ENCODE measurements at places on chromosomes 6 and 20.
A peak's percentile ranks its signal among the peaks of the same experiment; 100 is the strongest.

DNA sequence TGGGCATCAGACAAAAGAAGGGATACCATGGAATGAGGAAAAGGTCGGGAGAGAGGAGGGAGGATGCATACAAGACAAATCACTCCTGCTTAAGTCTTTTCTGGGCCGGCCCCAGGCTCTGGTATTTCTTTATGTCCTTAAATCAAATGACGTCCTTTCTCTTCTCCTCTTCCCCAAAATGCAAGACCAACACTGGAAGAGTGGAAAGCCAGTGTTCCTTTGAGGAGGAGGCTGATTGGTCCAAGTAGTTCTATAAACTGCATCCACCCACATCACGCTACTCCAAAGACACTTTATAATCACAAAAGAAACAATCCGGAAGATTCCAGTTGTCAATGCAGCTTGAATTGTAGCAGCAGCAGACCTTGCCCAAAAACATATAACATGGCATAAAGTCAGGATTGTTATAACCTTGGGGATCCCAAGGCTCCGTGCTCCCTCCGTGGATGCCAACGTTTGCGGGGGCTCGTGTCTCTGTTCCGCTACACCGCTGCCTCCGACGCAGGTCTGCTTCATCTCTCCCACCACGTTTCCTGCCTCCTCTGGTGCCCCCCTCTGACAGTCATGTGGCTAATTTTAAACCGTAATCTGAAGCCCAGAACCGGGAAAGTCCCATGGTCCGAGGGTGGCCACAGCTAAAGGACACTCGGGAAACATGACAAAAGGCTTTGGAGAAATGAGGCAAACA is 47.1 kb downstream of the MCUR1 start:
- DNase-seq = peak; percentile 77

GRCh38 chr6:108604156-108604555 is 43.4 kb downstream of the FOXO3 start:
- no peak for DNase-seq

GRCh38 chr6:12590901-12591300 is 125.7 kb upstream of the PHACTR1 start:
- no peak for DNase-seq

DNA sequence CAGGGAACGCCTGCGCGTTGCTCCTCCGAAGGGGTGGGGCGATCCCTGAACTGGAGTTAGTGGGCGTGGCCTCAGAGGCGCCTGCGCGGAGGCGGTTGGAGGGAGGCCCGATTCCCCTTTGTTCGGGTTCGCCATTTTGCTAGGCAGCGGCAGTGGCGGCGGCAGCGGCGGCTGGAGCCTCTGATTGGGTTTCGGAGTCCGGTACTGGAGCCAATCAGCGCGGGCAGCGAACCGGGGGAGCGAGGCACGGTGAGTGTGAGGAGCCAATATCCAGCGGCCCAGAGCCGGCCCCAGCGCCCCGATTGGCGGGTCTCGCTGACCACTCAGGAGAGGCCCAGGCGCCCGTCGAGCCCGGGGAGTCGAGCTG is at the start of gene NFYA:
TSS of gene NFYA (plus strand) at position 139 of the 367 bp plus-strand sequence. CDS start 6,116 bp downstream, outside the sequence.
- DNase-seq = peak; percentile 100
